Neuronal stem cell (in vitro differentiated cells): ENCODE measurements at places on chromosomes 6 and 20.

DNA sequence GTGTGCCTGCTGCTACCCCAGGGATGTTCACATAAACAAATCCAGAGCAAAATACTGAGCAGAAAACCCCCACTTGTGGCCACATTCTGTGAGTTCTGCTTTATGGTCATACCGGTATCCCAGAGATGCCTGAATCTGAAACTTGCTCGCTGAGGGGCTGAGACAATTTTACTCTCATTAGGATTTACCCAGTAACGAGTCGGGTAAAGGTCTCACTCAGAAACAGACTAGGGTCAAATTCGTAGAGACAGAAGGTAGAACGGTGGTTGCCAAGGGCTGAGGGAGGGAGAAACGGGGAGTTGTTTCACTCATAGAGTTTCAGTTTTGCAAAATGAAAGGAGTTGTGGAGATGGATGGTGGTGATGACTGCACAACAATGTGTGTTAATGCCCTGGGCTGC, 45.4 kb upstream of the NKX2-2 start:
- DNase-seq = no peak

GRCh38 chr6:42150254-42150653, 7.8 kb upstream of the C6orf132 start:
- no peak for DNase-seq

DNA sequence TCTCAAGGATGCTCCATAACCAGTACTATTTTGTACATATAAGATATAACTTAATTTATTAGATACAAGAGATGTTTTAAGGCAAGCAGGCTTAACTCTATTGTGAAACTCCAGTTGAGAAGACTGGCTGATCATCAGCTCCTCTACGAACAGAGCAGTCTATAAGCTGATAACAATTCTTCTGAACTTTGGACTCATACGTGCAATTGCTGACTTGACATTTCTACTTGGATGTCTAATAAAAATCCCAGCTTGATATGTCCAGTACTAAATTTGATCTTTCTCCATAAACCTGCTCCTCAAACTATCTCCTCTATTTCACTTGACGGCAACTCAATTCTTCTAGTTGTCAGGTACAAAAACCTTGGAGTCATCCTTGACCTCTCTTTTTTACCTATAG, 141.9 kb downstream of the HS3ST5 start:
- DNase-seq = no peak

DNA sequence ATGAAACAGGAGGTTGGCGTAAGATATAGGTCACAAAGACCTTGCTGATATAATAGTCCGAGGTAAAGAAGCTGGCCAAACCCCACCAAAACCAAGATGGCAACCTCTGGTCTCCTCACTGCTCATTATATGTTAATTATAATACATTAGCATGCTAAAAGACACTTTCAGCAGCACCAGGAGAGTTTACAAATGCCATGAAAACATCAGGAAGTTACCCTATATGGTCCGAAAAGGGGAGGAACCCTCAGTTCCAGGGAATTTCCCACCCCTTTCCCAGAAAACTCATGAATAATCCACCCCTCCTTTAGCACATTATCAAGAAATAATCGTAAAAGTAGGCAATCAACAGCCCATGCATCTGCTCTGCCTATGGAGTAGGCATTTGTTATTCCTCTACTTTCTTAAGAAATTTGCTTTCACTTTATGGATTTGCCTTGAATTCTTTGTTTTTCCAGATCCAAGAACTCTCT, 923.4 kb downstream of the QKI start:
- DNase-seq = no peak

DNA sequence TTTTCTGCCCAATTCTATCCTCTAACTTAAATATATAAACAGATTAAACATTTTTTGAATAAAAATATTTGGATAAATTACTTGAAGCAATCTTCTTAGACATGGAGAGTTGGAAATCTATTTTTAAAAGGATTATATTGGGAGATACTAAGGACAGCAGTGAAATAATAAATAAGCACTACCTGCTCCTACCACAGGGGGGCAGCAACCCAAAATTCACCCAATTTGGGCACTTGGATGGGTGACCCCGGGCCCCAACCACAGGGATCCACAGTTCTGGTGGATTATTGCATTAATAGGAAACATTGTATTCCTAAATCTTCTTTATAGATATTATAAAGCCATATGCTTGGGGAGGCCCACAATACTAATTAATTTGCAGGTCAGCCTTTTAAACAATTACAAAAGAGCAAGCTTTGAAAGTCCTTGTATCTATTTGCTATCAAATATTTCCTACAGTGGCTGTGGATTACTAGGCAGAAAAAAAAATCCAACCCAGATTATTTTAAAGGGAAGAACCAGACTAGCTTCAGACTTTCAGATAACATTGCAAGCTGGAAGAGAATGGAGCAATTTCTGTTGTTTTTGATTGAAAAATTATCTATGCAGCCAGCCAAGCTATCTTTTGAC, 66.4 kb upstream of the PDE10A start:
- DNase-seq = peak; percentile 15

GRCh38 chr6:111477481-111477938, 5.5 kb downstream of the REV3L start:
- DNase-seq = no peak

GRCh38 chr6:22071270-22072041, 225.4 kb downstream of the PRL start:
- peak; percentile 9 for DNase-seq

DNA sequence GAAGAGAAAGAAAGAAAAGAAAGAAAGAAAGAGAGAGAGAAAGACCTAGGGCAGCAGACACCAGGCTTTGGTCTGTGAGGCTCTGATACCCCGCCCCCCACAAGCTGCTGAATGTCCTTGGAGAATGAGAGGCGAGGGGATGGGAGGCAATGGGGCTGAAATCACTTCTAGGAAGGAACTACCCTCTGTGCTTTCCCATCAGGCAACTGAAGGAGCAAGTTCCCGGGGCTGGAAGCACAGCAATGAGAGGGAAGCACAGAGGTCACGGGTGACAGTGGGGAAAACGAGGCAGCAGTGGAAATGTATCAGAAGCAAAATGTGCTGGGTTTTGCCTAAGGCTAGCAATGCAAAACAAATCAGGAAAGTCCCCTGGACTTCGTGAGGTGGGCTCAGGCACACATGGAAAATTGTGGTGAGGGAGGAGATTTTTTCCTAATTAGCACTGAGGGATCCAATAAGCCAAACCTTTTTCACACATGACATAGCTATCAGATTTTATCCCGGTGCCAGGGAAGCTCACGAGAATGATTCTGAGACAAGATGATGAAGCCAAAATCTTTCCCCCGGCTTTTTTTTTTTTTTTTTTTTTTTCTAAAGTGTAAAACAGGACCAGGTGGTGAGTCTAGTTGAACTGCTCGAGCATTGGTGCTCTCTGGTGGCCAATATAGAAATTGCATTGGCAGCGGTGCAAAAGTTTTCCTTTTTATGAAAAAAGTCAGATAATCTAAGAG, 16.8 kb upstream of the ARFGEF2 start:
- DNase-seq = peak; percentile 53

- DNase-seq = no peak
Observed at GRCh38 chr20:59519707-59520014, 84.7 kb upstream of the PHACTR3 start.

DNA sequence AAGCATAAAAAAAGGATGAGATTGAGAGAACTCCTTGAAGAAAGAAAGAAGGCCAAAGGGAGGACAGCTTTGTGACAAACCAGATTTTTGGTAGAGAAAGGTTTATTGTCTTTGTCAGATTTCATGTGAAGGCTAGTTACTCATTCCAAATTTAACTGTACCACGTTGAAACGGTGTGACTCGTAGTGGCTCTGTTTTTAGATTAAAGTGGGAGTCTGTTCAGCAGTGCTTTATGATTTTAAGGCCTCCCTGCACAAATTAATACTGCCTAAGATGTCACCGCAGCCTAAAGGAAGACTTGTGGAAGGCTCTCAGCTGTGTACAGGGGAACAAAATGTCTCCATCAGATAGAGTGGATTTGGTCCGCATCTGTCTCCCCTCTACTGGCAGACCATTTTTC, 35.9 kb downstream of the CDC40 start:
- DNase-seq = no peak

DNA sequence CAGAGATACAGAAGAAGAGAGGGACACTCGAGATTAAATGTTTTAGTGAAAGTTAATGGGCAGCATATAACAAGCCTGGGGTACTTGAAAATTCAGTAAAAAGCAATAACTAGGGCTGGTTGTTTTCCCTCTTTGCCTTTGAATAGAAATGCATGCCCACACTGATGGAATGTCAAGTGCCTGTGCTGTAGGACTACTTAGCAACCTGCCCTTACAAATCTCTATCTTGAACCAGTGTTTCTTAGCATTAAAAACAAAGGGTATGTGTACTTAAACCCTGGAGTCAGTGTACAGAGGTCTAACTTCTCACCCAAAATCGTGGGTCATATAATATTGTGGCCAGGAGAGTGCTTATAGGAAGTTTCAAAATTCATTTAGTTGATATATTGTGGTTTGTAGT, 37.1 kb downstream of the RNF144B start:
- no peak for DNase-seq

DNA sequence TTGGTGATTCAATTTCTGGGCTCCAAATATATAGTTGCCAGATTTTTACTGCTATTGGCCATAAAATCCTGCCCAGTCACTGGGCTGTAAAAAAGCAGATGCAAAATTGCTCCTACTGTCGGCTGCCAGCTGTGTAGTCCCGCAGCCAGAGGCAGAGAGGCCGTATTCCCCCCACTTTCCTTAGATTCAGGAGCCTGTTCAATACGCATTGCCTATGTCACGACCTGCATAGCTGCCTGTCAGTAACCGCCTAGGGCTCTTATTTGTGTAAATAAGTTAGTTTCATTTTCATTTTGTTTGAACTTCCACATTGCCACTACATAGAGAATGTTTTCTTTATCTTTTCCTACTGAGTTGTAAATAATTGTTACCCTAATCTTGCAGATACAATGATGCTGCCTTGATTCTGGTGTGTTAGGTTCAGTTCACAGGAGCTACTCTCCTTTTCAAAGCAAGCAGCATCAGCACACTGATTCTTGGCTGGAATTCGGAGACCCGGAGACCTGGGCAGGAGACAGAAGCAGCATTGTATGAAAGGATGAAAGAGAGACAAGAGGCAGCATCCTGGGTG, 46.0 kb upstream of the UST start:
- peak; percentile 5 for DNase-seq

DNA sequence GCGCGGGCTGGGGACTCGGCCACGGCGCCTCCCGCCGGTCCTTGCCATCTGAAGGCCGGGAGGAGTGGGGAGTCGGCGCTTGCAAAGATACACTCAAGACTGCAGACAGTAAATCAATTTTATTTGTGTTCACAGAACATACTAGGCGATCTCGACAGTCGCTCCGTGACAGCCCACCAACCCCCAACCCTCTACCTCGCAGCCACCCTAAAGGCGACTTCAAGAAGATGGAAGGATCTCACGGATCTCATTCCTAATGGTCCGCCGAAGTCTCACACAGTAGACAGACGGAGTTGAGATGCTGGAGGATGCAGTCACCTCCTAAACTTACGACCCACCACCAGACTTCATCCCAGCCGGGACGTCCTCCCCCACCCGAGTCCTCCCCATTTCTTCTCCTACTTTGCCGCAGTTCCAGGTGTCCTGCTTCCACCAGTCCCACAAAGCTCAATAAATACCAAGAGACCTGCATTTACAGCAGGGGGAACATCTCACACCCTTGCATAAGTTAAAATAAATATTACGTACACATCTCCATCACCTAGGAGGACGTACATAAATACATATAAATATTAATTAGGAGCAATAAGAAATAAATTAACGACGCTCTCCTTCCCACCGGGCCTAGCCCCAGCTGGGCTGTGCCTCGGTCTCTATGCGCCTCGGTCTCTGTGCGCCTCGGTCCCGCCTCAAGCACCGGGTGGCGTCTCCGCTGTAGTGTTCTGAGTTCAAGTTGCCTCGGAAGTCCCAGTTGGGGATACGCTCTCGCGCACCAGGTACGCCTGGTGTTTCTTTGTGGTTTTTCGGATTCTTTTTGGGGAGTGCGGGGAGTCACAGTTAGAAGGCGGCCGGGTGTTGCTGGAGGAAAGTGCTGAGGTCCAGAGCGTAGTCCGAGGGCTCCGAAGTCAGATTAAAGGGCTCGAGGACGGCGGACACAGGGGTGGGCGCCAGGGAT, 889 bp upstream of the FLOT1 start:
- no peak for DNase-seq

DNA sequence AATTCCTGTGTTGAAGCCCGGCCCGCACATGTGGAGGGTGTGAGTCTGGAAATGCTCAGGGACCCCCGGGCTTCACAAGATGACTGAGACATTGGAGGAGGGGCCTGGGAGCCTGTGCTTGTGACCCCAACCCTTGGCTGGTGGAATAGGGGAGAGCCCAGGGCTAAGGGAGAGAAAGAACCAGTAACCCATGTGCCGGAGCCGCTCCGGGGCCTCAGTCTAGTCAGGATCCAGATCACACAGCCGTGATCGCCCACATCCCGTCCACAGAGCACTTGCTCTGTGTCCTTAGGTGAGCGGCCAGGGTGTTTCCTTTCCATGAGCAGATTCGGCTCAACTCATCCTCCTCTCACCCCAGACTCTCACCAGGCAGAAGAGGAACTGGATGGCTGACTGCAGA, 152.3 kb upstream of the RPS6KA2 start:
- no peak for DNase-seq

GRCh38 chr6:84390851-84391250, 163.4 kb upstream of the CEP162 start:
- no peak for DNase-seq

GRCh38 chr6:43749461-43749860, 20.6 kb upstream of the VEGFA start:
- DNase-seq = no peak

GRCh38 chr20:34891166-34892062, 15.0 kb downstream of the ACSS2 start:
- DNase-seq = no peak

- no peak for DNase-seq
Observed at GRCh38 chr6:134560019-134560418, 242.1 kb upstream of the SGK1 start.

DNA sequence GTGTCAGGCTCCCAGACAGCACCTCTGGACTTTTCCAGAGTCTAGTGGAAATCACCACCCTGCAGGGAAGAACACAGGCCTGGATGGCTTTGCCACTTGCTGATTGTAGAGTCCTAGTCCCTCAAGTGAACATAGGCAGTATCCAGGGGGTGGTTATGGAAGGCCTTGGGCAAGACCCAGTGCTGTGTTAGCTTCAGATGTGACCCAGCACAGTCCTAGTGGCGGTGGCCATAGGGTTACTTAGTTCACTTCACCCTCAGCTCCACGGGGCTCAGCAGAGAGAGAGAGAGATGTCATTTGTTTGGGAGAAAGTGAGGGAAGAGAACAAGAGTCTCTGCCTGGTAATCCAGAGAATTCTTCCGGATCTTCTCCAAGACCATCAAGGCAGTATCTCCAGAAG, 37.3 kb downstream of the RNF146 start:
- DNase-seq = no peak

GRCh38 chr6:10414756-10415616, at the start of gene TFAP2A:
TFAP2A (minus strand) TSS chr6:10415074; CDS start chr6:10414991, 83 bp downstream.
- no peak for DNase-seq
